HS-5 (cell line): ENCODE measurements at places on chromosomes 6 and 20.

GRCh38 chr6:6975459-6976111 lies 132.2 kb upstream of the RREB1 start:
- no peak for DNase-seq

DNA sequence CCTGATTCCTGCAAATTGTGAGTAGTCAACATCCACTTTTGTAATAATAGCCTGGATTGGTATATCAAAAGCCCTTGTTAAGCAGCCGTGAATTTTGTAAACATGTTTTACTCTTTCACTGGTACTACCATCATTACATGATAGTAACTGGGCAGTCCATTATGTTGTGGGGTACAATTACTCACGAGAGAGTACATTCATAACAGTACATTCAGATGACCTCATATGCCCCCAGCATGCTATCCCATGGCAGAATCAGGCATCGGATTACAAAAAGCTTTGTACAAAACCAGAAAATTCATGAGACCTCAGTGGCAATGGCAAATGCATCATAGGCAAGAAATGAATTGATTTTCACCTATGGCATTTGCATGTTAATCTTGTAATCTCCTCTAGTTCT lies 166.2 kb downstream of the EPM2A start:
- DNase-seq = no peak

DNA sequence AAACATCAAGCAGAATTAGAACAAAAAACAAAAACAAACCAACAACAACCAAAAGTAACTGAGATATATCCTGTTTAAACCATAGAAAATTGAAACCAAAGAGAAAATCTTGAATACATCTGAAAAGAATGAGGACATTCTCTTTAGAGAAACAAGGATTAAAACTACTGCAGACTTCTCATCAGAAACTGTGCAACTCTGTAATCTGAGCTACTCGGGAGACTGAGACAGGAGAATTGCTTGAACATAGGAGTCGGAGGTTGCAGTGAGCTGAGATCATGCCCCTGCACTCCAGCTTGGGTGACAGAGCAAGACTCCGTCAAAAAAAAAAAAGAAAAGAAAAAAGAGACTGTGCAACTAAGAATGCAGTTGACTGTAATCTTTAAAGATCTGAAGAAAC lies 153.4 kb downstream of the SYNDIG1 start:
- DNase-seq = no peak

DNA sequence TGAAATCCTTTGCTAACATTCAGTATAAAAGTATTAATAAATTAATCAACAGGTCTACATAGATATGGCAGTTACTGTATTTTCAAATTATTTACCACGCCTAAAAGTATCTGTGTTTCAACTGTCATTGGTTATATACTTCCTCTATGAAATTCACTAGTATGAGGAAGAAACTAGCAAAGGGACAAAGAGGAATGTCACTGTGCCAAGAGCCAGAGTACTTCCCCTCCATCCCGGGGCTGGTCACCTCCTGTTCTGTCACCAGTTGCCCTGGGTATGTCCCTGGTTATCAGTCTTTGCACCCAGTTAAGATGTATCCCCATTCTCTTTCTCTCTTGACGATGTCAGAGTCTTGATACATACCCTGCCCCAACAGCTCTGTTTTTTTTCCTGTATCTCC lies 476.8 kb upstream of the SOX4 start:
- no peak for DNase-seq

DNA sequence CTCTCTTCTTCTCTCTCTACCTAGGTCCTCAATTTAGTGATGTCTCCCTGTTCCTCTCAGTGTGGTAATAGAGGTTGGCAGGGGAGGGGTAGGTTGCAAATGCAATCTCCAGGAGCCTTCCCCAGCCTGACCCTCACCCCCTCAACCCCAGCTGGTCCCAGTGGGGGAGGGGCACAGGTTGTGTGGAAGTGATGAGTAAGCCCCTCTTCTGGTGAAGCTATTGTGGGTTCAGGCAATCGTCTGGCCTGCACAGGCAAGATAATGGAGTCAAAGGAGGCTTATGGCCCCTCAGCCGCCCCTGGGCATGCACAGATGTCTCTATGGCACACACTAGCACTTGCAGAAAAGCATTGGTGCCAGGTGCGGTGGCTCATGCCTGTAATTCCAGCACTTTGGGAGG lies 10.8 kb upstream of the ADA start:
- DNase-seq = no peak

- no peak for DNase-seq
Measured at GRCh38 chr6:142569676-142570075, 267.9 kb downstream of the ADGRG6 start.

- DNase-seq = no peak
Measured at GRCh38 chr20:5146871-5147592, 20.2 kb downstream of the CDS2 start.

DNA sequence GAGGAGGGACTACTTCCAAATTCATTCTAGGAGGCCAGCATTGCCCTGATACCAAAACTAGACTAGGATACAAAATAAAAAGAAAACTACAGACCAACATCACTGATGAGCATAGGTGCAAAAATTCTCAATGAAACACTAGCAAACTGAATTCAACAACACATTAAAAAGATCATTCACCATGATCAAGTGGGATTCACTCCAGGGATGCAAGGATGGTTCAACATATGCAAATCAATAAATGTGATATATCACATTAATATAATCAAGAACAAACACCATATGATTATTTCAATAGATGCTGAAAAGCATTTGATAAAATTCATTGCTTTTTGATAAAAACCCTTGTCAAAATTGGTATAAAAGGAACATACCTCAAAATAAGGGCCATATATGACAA lies 10.2 kb downstream of the PGBD1 start:
- no peak for DNase-seq

DNA sequence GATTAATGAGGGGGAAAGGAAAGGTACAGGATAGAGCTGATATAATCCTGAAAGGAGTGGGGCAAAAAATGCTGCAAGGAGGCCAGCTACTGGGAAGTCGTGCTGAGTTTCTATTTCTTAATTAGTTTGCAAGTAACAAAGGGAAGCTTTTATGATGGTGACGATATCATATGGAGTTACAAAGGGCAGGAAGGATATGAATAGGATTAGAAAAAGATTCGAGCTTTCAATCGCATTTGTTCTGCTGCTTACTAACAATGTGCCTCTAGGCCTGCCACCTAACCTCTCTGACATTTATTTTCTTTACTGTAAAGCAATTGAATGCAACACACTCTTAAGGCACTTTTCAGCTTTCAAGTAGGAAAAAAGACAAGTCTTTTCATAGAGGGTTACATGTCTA lies 219.2 kb downstream of the CLVS2 start:
- DNase-seq = no peak

DNA sequence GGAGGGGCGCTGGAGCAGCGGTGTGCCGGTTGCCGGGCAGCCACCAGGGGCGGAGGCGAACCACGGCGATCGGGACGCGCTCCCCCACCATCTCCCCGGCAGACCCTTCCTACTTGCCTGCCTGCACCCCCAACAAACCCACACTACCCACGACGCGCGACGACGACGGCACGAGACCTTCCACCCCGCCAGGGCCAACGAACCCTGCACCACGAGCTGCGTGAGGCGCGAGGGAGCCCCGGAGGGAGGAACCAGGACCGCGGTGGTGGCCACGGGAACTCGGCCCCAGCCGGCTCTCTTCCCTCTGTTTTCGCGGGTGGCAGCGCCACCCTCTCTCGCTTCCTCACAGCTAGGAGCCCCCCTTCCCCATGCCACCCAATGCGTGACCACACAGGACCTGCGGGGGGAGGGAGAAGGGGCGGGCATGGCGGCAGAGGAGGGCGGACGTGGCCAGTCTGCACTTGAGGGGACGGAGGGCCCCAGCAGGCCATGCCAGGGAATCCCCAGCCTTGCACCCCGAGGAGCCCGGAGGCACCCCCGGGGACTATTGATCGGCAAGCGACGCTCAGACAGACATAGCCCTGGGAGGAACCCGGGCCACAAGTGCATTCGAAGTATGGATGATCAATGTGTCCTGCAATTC lies 1516.4 kb upstream of the DEFB115 start:
- no peak for DNase-seq

DNA sequence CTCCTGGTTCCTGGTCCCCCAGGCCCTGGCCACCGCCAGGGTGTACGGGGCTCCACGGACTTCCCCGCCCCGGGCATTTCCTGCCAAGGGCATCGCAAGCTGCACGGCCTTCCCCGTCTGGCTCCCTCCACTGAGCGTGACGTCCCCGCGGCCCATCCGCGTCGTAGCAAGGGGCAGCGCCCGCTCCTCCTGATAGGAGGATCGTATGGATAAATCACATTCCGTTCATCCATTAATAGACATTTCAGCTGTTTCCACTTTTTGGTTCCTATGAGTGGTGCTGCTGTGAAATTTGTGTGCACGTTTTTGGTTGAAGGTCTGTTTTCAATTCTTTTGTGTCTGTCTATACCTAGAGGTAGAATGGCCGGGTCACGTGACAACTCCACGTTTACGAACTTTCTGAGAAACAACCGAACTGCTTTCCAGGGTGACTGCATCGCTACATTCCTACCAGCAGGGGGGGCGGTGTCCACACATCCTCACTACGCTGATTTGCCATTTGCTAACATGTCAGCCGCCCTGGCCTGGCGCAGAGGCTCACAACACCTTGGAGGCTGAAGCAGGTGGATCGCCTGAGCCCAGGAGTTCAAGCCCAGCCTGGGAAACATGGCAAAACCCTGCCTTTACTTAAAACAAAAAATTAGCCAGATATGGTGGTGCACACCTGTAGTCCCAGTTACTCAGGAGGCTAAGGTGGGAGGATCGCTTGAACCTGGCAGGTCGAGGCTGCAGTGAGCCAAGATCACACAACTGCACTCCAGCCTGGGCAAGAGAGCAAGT lies 37.7 kb downstream of the KCNQ2 start:
- DNase-seq = peak; percentile 5

DNA sequence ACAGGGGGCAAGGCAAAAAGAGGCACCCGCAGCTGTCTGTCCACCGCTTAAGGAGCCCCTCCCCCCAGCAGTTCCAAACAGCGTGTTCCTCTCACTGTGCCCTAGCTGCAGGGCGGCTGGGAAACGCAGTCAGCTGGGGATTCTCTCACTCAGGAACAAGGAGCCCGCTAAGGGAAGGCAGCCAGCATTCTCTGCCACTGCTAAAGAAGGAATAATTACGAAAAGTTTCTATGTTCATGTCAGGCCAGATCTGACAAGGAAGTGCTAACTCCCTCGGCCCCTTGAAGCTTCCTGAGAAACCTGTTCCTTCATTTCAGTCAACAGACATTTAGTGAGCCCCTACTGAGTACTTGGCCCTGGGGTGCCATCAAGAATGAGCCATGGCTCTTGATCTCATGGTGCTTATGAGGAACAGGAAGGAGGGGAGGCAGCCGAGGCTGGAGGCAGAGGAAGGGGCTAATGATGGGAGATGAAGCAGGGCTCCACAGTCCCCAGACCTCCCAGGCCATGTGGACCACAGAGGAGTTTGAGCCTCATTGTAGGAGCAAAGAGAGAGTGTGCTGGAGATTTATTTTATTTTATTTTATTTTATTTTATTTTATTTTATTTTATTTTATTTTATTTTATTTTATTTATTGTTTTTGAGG lies 101.7 kb upstream of the PMEPA1 start:
- DNase-seq = no peak

DNA sequence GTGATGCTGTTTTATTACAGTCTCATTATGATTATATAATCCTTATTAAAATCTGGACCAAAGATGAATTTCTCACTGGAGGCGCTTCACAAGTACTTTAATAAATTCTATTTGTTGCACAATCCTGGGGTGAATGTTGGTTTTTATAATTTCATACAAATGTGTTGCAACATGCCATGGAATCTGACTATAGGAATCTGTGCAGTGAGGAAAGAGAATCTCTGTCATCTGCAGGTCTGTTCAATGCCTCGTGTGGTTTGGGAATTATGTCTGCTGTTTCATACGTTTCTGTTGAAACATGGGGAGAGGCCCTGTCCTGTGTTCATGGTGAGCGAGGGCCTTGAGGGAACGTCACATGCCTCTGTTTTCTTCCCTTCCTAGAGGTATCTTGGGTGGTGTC lies 277.3 kb downstream of the CDH4 start:
- DNase-seq = no peak

- DNase-seq = no peak
Measured at GRCh38 chr20:11057624-11058023, 383.8 kb upstream of the JAG1 start.

- no peak for DNase-seq
Measured at GRCh38 chr6:134182528-134182927, 130.1 kb upstream of the SLC2A12 start.

- no peak for DNase-seq
Measured at GRCh38 chr6:20789162-20789561, 254.9 kb downstream of the CDKAL1 start.

DNA sequence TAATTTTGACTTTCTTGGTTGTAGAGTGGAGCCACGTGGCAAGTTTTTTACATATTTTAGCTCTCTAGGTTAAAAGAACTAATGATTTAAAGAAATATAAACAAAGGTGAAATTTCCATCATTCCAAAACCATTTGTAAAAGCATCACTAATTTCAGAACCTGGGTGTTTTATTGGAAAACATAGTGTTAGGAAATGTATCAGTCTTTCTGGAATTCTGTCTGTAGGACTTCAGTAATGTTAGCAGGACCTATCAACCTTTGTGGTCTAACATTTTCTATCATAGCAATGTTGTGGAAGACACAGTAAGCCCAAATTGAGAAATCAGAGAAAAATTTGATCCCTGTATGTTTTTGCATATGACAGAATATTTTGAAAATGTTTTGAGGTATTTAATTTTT lies 28.3 kb downstream of the L3MBTL3 start:
- DNase-seq = no peak

DNA sequence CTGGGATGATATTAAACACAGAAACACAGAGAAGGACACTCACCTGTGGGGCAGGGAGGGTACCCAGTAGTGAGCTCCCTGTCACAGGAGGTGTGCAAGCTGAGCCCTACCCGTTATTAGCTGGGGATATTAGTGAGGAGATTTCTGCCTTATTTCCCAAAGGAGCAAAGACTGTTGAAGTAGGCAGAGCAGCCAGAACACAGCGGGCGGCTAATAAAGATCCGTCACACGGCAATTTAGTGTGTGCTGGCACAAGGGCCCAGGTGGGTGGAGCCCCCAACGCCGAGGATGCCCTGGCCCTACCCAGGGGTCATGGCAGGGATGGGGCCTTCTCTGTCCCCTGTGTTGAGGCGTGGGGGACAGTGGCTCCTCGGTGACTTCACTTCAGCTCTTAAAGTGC lies 8.3 kb downstream of the VSTM2L start:
- no peak for DNase-seq

DNA sequence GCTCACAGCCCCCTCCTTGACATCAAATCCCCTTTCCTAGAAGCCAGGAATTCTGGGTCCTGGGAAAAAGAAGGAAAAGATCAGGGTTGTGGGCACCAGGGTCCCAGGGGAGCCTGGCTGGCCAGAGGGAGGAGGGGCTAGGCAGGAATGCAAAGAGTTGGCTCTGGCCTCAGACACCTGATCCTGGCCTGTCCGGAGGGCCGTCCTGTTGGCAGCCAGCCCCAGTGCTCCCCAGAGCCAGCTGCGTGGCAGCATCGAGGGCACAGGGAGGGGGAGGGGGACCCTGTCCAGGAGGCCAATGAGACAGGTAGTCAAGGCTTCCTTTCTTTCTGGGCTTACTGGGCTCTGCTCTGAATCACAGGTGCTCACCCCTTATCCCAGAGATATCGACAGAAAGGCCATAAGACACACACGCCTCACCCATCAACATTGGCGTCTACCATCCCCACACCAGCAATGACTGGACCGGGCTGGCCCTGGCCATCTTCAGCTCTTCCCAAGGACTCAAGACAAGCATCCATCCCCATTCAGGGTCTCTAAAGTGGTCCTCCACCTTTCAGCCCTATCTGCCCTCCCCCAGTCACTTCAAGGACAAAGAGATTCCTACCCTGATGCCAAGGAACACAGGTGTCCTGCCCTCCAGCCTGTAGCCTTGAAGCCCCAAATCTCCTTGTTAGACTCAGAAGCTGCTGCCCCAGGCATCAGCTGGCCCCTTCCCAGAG lies 723 bp downstream of the COL11A2 start:
- no peak for DNase-seq
